T-helper 22 cell (primary cell): ENCODE measurements at places on chromosomes 16 and 17.

DNA sequence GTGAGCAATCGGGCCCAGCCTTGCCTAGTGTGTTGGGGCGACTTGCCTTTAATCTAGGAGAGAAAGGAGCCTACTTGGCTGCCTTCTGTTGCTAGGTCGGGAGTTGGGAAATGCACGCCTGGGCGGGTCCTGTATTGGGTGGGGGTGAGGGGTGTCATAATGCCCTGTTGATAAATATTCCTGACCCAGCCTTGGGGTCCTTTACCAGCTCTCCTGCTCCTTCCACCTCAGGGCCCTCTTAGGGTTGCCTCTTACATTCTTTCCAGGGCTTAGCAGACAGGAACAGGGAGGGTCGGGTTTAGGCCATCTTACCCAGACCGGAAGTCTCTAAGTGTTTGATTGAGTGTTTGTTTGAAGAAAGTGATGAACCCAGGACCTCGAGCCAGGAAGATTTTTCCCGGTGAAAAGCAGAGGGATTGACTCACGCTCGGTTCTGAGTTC lies 112.9 kb downstream of the SEC14L1 start:
- no peak for DNase-seq

DNA sequence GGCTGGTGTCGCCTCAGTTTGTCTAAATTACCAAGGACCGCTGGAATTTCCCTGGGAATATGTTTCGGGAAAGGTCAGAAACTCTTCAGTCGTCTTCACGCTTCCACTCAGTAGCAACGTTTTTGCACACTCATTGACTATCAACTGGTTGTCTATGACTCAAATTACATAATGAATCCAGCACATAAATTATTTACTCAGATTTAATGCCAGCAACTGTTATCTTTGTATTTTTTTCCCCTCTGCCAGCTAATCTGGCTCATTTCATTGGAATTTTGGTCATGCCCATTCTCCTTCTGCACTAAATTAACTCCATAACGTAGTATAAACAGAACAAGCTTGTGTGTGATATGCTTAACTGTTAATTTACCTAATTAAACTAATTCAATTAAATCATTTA lies 372.7 kb upstream of the ZFHX3 start:
- no peak for DNase-seq

DNA sequence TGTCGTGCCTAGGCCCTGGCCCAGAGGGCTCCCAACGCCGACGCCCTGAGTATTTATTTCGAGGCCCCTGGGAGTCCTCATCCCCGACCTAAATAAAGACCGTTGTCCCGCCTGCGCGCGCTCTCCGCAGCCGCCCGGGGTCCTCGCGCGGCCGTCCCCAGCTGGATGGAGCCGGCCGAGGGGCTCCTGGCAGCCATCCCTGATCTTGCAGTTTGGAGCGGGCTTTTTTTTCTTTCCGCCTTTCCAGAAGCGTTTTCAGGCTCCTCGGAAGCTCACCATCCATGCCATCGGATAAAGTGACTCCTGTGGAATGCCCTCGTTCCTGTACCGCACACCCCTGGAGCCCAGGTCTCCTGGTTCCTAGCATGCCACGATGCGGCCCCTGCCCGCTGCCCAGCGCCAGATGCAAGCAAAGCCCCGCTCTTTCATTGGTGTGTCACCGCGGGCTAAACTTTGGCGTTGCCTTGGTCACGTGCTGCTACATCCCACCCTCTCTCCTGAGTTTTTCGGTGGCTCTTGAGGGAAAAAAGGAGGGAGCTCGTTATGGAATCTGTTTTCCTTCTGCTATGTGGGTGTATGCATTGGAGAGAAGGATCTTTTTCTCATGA lies 716 bp downstream of the TMEM94 start:
- DNase-seq: no peak

DNA sequence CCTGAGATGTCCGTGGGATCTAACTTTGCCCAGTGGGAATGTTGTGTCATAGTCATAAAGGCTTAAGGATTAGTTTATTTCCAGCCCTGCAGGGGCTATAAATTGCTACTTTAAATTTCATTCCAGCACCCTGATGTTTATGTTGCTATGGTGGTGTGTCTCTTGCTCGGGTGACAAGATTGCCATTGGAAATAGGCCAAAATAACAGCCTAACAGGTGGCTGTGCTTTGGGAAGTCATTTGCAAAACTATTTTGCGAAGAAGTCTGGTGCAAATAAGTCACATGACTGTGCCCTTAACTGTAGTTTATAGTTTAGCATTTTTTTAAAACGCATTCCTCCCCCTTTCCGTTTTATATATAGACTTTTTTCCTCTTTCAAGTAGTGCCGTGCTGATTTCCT lies 23.1 kb downstream of the PITPNC1 start:
- DNase-seq: no peak

DNA sequence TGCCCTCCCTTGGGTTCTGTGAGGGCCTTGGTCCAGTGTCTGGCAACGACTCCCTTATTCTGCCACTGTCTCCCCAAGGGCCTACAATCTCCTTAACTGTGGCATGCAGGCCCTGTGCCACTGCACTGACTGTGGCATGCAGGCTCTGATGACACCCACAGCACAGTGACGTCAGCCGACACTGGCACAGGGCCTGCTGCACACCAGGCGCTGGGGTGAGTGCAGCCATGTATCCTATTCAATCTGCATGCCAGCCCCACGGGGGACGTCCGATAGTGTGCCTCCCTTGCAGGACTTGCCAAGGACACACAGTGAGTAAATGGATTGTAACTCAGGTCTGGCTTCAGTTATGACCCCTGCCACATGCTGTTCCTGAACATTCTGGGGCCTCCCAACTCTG lies 39.8 kb upstream of the RASD1 start:
- no peak for DNase-seq

- DNase-seq: no peak
These were observed 26.3 kb upstream of the CDC42EP4 start for GRCh38 chr17:73338050-73338521.

DNA sequence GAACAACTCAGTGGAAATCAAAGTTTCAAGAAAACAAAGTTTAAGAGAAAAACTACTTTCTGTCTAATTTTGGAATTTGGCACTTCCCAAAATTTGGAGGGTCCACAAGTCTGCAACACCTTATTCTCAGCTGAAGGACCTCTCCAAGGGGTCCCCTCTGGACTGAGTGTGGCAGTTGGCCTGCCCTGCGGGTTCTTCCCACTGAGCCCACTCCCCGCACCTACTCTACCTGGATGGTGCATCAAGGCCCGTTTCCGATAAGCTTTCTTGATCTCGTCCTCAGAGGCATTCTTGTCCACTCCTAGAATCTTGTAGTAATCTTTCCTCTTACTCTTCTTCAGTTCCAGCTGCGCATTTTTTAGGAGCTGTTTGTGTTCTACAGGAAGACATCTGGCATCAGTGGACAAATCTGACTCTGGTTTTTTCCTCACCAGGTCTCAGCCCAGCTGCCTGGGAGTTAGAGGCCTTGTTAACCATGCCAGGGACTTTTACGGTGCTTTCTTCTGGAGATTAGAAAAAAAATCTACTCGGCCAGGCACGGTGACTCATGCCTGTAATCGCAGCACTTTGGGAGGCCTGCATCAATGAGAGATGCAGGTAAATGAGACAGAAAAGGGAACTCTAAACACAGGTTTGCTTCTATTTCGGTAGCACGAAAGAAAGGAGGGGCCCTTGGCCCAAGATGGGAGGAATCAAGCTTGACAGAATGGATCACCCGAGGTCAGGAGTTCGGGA lies 15.6 kb downstream of the CNP start:
- DNase-seq: no peak

DNA sequence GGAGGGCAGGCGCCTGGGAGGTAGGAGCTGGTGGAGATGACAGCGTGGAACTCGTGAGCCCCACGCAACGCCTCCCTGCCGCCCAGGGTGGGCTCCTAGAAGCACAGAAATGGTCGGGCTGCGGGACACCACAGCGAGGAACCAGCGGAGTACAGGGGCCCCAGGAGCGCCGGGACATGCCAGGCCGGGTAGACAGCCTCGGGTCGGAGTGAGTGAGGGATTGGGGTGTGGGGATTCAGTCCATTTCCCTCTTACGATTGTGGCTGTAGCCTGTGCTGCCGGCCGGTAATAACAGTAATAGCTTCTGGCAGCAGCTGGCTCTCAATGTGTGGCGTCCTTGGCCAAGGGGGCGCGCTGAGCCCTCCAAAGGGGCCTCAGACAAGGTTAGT lies 12.2 kb upstream of the CES3 start:
- DNase-seq: no peak

DNA sequence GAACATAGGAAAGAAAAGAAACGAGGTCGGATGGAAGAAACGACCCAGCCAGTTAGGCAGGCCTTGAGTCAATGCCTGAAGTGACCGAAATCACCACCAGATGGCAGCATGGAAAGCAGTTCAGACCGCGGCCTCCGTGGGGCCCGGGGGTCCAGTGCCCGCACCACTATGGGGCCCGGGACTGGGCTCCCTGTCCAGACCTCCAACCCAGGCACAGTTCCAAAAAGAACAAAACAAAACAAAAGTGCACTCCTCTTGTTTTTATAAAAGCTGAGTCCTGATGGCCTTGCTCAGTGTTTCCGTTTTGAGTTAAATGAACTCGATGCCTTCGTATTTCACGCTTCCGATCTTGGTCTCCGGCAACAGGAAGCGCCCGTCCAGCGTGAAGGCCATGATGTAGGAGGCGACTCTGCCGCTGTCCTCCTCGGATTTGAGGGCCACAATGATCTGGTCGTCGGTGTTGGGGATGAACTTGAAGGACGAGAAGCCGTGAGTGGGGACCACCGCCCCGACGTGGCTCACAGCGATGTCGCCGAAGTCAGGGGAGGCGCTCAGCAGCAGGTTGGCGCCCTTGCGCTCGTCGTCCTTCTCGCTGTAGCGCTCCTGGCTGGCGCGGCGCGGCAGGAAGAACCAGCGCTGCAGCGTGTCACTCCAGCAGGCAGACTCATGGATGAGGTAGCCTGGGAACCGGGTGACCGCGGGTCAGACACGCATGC lies 13.7 kb upstream of the LGALS3BP start:
- no peak for DNase-seq

GRCh38 chr17:61401389-61402072 lies 1.9 kb downstream of the TBX2 start:
- DNase-seq: no peak

DNA sequence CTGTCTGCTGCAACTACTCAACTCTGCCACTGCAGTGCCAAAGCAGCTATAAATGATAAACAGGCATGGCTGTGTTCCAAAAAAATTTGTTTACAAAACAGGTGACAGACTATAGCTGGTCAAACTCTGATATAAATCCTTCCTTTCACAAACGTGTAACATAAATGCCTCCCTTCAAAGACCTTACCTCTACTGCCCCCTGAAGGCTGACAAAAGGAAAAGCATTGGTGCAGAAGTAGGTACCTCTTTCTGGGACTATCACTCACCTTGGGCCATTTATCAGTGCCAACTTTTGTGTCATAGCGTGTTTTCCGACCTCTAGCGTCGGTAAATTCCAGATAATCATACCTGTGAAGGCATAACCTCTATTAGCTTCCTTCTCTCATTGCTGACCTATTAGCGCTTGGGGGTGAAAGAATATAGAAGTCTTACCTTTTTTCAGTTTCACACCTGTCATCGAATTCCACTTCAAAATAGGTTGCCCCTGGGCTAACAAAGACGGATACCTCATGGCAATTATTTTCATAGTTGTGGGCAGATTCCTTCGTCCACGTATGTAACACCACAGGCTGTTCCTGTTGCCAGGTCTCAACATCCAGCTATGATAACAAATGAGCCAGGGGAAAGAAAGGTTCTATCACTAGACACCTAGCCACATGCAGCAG lies 67.9 kb downstream of the ZZEF1 start:
- no peak for DNase-seq

GRCh38 chr17:63095879-63096278 lies 129.8 kb downstream of the TANC2 start:
- DNase-seq: no peak

- DNase-seq: no peak
These were observed 154.5 kb downstream of the PARN start for GRCh38 chr16:14475370-14476139.

DNA sequence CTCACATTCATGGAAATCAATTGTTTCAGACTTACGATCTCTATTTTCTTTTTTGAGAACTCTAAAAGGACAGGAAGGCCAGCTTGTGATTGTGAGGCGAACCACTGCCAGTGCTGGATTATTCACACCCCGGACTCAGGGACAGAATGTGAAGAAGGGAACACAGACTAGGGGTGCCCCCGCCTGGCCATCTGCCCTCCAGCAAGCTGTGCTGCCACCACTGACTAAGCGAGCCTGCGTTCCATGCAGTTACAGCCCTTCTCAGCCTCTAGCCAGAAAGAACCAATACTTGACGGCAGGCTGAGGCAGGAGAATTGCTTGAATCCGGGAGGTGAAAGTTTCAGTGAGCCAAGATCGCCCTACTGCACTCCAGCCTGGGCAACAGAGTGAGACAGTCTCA lies 2.8 kb downstream of the HAGH start:
- DNase-seq: no peak

DNA sequence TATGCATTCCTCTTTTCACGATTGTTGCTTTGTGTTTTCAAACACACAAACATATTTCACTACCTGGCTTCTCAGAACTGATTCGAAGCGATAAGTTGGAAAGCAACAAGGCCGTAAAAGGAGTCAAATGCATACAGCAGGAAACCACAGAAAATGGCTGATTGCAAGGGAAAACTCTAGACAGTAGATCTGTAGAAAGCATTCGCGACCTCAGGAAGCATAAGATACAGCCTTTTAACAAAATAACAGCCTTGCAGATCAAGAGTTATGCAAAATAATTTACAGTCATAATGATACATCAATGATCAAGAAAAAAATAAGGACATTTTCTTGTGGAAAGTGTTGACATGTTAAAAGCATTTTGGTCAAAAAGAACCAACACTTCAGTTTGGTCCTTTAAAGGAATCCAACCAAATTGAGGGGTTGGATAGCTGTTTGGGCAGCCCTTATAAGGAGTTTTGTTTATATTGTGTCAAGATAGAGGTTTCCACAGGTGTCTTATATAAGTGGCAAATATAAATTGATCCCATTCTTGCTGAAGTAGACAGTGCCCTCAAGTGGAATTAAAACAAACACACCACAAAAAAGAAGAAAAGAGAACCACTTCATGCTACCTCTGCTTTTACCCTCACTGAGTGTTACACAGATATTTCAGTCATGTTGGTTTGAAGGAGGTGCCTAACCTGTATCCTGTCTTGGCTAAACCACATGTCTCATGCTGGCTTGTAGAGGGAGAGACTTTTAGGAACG lies 5.5 kb downstream of the CYLD start:
- DNase-seq: peak; percentile 16

DNA sequence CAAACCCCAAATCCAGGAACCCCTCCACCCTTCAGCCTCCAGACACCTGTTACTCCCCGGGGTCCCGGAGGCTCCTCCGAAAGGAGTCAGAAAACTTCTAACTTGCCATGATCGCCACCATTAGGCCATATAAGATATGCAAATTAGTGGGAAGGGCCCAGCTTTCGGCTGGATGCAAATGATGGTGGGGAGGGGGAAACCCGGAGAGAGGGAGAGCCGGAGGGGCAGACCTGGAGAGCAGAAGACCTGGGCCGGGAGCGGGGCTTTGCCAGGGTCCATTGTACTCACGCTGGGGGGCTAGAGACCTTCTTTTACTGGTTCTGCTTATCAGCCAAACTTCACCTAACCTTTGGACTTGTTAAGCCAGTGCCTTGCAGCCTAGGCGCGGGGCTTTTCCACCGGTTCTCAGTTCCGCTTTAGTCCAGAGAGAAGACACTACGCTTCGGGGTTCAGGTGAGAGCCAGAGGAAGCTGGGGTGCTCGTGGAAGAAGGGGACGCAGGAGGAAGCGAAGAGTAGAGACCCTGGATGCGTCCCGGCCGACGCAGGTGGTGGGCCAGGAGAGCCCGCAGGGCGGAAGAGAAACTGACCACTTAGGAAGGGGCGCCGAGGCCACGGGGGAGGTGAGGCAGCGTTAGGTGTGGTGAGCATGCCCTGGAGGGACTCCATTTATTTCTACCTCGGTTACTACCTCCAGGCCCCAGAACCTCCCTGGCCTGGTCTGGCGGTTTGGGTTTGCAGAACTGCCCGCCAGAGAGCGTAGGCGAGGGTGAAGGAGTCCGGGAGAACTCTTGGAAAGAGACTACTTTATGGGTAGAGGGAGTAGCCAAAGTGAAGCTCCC lies at the start of gene HNF1B:
Gene HNF1B (minus strand): TSS at position 99 of the 840 bp plus-strand sequence. CDS start 175 bp downstream, outside the sequence.
- no peak for DNase-seq
